ENCODE measurements at places on chromosomes 3 and 15.

DNA sequence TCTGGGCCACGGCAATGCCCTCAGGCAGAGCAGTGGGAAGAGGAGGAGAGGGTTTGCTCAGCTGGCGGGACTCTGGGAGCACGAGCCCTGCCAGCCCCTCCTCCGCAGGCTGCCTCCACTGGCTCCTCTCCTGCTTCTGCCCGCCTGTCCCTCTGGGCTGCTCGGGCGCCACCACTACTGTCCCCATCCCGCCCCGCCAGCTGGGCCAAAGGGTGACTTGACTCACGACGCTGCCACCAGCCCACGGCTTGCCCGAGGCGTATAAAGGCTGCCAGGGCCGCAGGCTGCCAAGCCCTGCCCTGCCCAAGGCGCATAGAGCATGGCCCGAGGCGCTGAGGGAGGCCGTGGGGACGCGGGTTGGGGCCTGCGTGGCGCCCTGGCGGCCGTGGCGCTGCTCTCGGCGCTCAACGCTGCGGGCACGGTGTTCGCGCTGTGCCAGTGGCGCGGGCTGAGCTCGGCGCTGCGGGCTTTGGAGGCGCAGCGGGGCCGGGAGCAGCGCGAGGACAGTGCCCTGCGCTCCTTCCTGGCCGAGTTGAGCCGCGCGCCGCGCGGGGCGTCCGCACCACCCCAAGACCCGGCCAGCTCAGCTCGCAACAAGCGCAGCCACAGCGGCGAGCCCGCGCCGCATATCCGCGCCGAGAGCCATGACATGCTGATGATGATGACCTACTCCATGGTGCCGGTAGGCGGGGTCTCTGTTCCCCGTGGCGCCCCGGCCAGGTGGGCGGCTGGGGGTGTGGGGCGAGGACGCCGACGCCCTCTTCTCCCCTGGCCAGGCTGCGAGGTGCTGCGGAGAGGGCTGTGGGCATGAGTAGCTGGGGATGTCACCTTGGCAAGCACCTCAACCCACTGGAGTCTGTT lies at the start of gene GLDN:
GLDN (plus strand) TSS at position 290 of the 861 bp plus-strand sequence; CDS start at position 320, 30 bp downstream.
- DNase-seq, result peak; percentile 84

GRCh38 chr3:183255348-183255730 lies 2.3 kb downstream of the B3GNT5 start:
- no peak for DNase-seq

- no peak for DNase-seq
Observed at GRCh38 chr3:121696186-121696585, 35.5 kb upstream of the HCLS1 start.

GRCh38 chr3:139537795-139538621 lies 1.5 kb downstream of the RBP1 start:
- DNase-seq, result no peak

GRCh38 chr15:56996746-56997470 lies 78.5 kb downstream of the TCF12 start:
- DNase-seq, result no peak

GRCh38 chr3:189718215-189718614 lies 87.0 kb downstream of the TP63 start:
- DNase-seq, result no peak

DNA sequence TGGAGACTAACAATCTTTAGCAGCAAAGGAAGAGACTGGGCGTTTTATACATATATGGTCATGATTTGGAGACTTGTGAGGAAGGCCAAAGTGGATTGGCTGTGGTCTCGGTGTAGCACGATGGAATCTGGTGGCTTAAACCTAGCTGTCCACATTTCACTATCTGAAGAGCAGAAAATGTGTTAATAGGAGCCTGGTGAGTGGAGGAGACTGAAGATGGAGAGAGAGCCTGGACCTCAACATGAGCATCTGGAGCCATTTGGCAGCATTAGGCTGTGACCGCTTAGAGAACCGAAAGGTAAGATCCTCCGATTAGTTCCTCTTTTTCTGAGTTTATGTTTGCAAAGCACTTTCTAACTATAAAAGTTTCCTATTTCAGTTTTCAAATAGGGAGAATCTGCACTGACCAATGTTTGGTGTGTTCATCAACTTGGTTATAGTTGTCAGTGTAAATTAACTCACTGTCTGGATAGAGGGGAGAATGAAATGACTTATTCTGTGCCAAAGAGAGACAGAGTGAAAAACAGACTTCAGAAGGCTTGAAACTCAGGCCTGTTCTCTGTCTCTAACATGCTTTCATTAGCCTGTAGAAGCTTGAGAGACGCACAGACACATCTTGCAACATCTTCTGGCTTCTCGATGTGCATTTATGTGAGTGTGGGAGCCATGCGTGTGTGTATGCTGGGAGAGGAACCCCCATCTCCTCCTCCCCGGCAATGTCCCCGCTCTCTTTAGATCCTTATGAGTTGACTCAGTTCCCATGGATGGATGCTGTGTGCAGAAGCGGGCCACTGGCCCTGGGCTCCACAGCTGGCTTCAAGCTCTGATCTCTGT lies 244.7 kb upstream of the TBL1XR1 start:
- no peak for DNase-seq

DNA sequence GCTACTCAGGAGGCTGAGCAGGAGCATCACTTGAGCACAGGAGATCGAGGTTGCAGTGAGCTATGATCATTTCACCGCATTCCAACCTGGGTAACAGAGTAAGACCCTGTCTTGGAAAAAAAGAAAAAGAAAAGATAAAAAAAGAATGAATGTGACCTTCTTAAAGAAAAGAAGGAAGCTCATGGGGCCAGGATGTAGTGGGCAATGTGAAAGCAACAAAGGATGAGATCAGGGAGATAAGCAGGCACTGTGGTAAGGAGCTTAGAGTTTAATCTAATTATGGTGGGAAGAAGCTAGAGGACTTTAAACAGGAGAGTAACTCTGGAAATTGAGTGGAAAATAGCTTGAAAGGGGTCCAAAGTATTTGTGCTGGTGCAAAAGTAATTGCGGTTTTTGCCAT lies 231.6 kb upstream of the UBE2E2 start:
- no peak for DNase-seq

DNA sequence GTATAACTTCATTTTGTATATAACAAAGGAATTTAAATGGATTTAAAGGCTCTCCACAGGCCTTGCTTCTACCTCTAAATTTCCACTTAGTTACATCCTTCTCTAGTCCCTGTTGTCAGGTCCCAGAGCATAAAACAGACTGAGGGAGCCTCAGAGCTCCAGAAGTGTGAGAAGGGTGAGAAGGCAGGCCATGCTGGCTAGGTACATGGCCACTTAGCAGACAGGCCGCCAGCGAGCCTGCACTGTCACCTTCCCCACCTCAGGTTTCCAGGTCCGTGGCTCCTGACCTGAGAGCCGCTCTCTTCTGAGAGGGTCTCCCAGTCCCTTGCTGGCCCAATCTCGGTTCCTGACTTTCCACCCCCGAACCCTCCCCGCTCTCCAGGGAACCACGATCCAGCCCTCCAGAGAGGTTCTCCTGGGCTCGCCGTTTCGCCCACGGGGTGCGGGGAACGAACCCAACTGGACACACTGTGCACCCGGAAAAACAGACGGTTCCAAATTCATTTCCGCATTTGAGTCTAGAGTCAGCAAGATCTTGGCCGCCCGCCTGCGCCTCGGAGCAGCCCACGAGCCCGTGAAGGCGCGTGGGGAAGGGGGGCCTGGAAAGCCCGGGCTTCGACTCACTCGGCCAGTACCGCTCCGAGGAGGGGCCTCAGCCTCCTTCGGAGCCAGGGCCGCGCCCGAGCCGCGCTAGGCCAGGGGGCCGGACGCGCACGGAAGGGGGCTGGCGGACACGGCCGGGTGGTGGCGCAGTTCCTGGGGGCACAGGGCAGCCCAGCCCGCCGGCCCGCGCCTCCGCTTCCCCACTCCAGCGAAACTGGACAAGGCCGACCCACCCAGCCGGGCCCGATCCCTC lies 16.7 kb upstream of the SOX2 start:
- no peak for DNase-seq

- DNase-seq, result no peak
Observed at GRCh38 chr3:196796317-196796716, 56.7 kb downstream of the PAK2 start.

DNA sequence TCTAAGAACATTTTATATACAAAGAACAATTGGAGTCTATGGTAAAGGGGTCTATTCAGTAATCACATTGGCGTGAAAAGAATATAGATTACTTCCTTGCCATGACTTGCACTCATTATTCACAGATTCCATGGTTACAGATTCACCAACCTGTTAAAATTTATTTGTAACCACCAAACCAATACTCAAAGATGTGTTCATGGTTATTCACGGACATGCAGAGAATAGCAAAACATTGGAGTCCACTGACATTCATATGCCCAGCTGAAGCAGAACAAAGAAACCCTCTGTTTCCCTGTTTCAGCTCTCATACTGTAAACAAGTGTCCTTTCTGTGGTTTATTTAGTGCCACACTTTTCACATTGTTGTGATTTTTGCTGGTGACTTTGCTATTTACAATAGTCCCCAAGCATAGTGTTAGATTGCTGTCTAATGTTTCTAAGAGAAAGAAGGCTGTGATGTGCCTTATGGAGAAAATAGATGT lies 185.8 kb upstream of the TTC14 start:
- DNase-seq, result no peak

GRCh38 chr15:85129881-85130280 lies 148.2 kb downstream of the PDE8A start:
- DNase-seq, result no peak

DNA sequence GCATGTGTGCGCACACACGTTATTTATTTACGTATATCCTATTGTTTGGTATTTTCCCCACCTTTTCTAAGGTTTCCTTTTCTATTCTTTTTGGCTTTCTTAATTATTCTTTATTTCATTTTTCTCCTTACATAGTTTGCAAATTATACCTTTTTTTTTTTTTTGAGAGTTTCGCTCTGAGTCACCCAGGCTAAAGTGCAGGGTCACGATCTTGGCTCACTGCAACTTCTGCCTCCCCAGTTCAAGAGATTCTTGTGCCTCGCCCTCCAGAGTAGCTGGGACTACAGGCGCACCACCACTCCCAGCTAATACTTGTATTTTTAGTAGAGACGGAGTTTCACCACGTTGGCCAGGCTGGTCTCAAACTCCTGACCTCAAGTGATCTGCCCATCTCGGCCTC lies 20.0 kb upstream of the CILP start:
- DNase-seq, result no peak

DNA sequence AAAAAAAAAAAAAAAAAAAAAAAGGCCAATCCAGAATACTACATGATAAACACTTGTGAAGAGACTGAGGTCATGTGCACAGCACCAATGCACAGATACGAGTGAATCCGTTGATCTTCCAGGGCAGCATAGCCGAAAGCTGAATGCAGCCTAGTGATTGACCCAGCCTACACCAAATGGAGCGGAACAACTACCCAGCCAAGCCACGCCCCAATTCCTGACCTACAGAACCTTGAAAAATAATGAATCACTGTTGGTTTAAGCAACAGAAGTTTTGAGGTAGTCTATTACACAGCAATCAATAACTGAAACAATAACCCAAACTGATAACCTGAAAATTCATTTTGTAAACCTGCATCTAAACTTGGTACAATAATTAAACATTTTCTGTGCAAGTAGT lies 361.0 kb downstream of the FHIT start:
- DNase-seq, result no peak

DNA sequence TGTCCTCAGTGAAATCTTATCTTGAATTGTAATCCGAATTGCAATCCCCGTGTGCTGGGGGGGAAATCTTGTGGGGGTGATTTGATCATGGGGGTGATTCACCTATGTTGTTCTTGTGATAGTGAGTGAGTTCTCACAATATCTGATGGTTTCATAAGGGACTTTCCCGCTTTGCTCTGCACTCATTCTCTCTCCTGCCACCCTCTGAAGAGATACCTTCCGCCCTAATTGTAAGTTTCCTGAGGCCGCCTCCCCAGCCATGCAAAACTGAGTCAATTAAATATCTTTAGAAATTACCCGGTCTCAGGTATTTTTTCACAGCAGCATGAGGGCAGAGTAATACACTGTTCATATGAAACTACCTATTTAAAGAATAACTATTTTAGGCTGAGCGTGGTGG lies 304.1 kb upstream of the EPHA6 start:
- DNase-seq, result no peak

- DNase-seq, result no peak
Observed at GRCh38 chr3:155391551-155391958, 98.1 kb upstream of the STRIT1 start.

GRCh38 chr3:79125313-79125984 lies 642.3 kb downstream of the ROBO1 start:
- no peak for DNase-seq

DNA sequence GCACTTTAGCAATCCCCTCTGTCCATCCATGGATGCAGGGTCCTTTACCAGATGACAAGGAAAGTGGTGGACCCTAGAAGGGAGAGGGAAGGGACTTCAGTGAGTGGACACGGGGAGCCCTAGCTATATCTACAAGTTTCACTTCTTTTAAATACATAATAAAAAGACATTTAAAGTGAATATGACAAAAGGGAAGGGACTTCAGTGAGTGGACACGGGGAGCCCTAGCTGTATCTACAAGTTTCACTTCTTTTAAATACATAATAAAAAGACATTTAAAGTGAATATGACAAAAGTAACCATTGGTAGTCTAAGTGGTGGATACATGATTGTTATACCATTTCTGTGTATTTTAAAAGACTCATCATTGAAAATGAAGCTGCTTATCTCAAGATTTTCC lies 81.9 kb upstream of the HES1 start:
- DNase-seq, result no peak

GRCh38 chr15:61697796-61698195 lies 362.5 kb downstream of the VPS13C start:
- DNase-seq, result no peak

DNA sequence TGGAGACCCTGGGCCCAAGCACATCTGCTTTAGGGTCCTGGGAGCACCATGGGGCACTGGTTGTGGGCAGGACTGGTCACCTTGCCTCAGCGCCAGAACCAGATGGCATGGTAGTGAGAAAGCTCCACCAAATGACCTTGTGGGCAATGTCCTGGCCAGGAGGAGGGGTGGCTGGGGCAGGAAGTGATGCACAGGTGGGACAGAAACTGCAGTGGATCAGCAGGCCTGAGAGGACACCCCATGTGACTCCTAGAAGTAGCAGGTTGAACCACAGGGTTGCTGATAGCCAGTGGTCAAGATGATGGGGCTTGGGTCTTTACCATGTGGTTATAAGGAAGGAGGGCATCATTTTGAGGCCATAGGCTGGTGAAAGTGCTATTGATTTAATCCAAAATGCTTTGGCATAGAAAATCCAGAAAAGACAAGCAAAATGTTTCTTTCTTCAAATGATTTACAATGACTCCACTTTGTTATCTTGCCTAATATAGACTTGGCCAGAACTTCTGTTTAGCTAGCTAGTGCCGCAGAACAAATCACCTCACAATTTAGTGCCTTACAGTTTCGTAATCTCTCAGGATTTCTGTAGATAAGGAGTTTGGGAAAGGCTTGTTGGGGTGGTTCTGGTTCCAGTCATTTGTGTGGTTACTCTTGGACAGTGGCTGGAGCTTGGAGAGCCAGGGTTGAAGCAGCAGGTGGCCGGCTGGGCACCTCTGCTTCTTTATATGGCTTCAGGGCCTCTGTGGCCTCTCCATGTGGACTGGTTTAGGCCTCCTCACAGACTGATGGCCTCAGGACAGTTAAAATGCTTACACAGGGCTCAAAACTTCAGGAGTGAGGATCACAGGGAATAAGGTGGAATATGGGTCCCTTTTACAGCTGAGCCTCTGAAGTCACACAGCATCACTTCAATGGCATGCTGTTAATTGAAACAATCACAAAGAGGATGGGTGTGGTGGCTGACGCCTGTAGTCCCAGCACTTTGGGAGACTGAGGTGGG lies 27.5 kb downstream of the TMEM158 start:
- DNase-seq, result no peak

- DNase-seq, result no peak
Observed at GRCh38 chr15:28264166-28264565, 57.8 kb downstream of the HERC2 start.

GRCh38 chr3:121477589-121477988 lies 68.2 kb downstream of the POLQ start:
- DNase-seq, result no peak

GRCh38 chr3:138187296-138188012 lies at the start of gene ARMC8:
Gene ARMC8, plus strand, starts transcription at chr3:138187301. Its CDS starts 254 bp downstream, at chr3:138187555.
- peak; percentile 90 for DNase-seq

Data from hypothalamus (tissue), 51 donors.